Cerebellar nuclear complex (tissue), 1 donor: ENCODE measurements at places on chromosomes 11 and 22.

- DNase-seq: no peak
Measured at GRCh38 chr11:63939397-63939891, 642 bp downstream of the NAA40 start.

GRCh38 chr11:76610871-76611475 is 59.6 kb downstream of the LRRC32 start:
- no peak for DNase-seq

DNA sequence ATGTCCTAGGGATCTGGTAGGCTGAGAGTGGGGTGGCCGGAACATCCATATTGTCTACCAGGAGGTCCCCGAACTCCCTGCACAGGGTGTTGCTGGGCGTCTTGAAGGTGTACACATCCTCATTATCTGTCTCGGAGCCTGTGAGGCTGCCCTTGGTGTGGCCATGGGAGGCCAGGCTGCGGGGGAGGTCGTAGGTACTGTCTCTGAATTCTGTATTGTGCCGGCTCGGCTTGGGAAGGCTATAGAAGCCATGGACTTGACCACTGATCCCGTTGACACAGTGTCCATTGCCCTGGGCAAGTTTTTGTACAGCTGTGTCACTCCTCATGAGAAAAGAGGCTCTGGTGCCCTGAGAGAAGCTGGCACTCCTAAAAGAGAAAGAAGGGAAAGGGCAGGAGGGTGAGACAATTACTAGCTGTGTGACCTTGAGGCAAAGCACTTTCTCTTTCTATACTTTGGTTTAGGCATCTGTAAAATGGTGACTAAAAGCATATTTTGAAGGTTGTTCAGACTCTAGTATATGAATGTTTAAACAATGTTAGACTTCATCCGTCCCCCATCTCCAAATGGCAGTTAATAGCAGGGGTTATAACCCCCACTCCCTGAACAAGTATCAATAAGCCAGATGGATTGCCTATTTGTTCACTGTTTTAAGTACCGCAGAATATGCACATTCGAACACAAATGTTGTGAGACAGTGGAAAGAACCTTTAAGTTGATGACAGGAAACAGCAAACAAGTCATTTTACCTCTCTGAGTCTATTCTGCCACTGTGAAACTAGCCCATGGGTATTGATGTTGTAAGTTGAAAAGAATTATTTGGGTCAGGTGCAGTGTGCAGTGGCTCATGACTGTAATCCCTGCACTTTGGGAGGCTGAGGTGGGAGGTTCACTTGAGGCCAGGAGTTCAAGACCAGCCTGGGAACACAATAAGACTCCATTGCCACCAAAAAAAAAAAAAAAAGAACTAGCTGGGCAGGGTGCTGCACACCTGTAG is 38.3 kb downstream of the USP35 start:
- DNase-seq: no peak

DNA sequence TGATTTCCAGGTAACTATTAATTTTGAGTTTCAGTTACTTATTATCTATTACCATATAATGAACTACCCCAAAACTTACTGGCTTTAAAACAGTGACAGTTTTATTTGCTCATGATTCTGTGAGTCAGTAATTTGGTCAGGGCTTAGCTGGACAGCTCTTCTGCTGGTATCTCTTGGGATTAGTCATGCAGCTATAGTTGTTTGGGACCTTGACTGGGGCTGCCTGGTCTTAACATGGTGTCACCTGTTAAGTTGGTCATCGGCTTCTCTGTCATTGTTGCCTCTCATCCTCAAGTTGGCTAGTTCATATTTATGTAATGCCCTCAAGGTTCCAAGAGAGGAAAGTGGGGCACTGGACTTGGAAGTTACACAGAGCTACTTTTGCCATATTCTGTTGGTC is 177.5 kb downstream of the TMEM135 start:
- DNase-seq: no peak

DNA sequence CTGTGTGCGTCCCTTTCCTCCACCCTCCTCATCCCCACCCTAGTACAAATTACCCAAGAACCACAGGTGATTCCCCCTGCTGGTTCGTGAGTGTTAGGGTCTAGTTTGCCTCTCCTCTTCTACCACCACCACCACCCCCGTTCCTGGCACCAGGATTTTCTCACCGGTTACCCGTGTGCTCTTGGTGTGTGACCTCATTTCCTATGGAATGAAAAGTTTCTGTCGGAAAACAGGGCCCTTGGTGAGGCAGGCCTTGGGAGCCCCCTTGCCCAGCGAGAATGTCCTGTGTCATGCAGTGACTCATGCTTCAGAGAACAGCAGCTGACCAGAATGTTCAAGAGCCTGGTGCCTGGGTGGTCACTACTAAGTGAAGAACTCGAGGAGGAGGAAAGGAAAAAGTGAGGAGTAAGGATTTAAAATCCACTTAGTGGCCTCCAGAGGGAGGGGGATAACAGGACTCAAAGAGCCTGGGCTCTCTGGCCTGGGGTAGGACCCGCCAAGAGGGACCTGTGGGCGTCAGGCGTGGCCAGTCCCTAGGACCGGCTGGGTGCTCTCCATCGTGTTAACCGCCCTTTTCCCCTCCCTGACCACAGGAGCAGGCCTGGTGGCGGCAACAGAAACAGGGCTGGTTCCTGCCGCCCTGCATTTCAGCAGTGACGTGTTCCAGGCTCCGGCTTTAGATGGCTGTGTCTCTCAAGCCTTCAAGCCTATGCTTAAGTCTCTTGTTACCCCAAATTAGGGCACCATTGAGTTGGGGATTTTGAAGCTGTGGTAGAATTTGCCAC is 30.2 kb downstream of the C22orf31 start:
- DNase-seq: no peak

GRCh38 chr22:50360578-50360977 is 17.5 kb downstream of the PPP6R2 start:
- DNase-seq: peak; percentile 77

DNA sequence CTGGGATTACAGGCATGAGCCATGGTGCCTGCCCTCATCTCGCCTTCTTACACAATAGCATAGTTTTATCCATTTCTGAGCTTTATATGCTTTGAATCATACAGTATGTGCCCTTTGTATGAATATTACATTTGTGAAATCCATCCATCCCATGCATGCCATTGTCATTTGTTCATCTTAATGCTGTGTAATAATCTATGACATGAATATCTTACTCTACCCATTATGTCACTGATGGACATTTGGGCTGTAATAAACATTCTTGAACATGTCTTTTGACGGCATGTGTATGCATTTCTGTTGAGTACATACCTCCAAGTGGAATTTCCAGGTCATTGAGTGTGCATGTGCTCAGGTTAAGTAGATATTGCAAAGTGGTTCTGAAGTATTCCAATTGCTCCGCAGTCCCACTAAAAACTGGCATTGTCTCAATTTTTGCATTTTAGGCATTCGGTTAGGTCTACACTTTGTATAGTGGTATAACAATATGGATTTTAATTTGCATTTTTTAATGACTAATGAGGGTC is 339.3 kb upstream of the SYN3 start:
- no peak for DNase-seq
